ENCODE measurements at places on chromosomes 16 and 17.

GRCh38 chr16:72467157-72467759 is 295.3 kb upstream of the PMFBP1 start:
- DNase-seq: no peak

GRCh38 chr16:20704281-20704680 is 6.8 kb upstream of the ACSM1 start:
- DNase-seq: no peak

GRCh38 chr16:79640513-79641360 is 40.2 kb upstream of the MAF start:
- no peak for DNase-seq

- DNase-seq: no peak
These were observed 583.7 kb downstream of the KCNJ2 start for GRCh38 chr17:70752966-70753467.

DNA sequence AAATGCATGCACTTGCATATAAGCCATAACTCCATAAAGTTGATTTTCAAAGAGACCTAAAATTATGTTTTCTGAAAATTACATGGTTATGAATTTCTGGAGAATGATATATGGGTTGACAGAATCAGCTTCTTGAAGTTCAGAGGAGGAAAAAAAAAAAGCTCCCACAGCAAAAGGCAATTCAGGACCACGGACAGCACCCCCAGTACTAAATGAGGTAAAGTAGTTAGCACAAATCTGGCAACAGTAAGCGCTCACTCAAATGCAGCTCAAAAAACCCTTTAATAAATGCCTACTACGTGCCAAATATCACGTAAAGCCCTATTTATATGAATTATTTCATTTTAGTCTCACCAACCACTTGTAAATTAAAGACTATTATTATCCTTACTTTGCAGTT is 135.2 kb downstream of the SHISA9 start:
- DNase-seq: peak; percentile 6

DNA sequence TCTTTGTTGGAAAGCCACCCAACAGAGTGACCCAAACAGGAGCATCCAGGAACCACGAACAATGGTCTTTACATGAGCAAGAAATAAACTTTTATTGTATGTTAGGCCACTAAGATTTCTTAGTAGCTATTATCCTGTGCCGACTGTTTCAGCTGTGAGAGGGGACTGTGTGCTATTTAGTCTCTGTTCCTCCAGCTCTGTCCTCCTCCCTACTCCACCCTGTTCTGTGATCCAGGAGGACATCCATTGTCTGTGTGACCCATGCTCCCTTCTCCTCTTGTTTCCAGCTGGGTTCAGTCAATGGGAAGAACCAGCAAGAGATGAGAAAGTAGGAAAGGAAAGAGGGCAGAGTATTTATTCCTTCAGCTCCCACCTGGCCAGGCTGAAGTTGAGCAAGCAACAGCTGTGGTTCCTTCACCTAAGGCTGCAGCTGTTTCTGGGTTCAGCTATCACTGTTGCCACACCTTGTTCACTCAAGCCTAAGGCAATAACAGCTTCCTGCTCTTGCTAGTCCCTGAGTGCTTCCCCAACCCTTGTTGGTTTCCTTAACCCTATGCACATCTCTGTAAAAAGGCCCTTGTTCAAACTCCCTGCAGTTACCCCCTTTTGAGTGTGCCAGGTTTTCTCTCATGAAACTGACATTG is 14.9 kb upstream of the B4GALNT2 start:
- no peak for DNase-seq

DNA sequence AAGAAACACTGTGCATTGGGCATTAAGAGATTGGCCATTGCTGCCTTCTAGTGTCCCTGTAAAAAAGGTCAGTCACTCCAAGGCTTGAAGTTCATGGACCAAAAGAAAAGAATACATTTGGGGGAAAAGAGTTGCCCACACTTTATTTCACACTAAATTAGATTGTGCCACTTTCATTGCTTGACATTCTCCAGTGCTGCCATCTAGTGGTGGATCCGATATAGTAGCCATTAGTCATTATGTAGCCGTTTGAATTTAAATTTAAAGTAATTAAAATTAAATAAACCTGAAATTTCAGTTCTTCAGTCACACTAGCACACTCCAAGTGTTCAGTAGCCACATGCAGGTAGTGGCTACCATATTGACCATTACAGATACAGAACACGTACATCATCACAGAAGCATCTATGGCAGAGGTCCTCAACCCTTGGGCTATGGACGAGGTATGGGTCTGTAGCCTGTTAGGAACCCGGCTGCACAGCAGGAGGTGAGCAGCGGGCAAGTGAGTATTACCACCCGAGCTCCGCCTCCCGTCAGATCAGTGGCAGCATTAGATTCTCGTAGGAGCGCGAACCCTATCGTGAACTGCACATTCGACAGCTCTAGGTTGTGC is 21.9 kb upstream of the CDH5 start:
- DNase-seq: peak; percentile 29

- no peak for DNase-seq
These were observed 56.5 kb downstream of the CYTH1 start for GRCh38 chr17:78725448-78726021.

DNA sequence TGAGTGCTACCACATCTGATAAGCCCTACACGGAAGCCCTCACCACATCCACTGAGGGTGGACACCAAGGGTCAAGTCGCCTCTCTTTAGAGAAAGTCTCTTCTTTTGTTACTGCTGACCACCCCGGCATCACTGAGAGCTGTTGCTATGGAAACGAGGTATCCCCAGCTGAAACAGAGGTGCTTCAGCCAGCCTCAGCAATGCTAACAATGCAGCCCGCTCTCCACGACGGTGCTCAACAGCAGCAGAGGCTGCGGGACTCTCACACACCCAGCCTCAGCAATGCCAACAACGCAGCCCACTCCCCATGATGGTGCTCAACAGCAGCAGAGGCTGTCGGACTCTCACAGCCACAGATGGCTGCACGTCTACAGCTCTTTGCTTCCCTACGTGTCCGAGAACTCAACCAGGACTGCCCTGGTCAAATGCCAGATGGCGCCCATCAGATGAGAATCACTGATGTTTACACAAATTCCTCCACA is 41.4 kb downstream of the VPS53 start:
- DNase-seq: no peak

- DNase-seq: no peak
These were observed 26.1 kb downstream of the METTL16 start for GRCh38 chr17:2485543-2485942.

GRCh38 chr16:50473356-50473945 is 74.7 kb upstream of the NKD1 start:
- no peak for DNase-seq

DNA sequence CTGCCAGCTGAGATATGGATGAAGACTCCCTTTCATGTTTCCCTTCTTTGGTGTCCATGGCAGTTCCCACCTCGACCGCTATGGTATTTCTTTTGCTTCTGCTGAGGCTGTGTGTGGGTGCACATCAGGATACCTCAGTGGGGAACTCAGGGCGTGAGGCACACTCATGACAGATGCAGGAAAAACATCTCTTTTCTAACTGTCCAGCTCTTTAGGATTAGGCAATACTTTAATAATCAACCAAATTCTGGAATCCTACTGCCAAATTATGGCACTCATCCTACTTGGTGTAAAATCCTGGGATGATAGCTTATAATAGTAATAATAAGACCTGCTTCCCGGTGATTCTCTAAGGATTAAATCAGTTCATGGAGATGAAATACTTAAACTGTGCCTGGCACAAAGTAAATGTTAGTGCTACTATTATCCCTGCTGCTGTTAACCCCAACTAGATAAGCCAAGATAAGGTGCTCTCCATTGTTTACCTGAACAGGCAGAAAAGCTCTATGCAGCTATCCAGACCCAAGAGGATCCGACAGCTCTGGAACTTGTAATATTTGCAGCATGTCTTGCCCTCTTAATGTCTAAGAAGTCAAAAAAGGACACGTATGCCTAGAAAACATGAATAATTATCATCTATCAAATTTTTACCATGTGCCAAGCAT is 543.3 kb downstream of the WWOX start:
- no peak for DNase-seq

GRCh38 chr17:71828182-71828596 is 292.6 kb upstream of the SOX9 start:
- no peak for DNase-seq

GRCh38 chr16:70453892-70454221 is 538 bp upstream of the FCSK start:
- no peak for DNase-seq

- DNase-seq: no peak
These were observed 7.2 kb downstream of the MMP15 start for GRCh38 chr16:58032710-58033293.

DNA sequence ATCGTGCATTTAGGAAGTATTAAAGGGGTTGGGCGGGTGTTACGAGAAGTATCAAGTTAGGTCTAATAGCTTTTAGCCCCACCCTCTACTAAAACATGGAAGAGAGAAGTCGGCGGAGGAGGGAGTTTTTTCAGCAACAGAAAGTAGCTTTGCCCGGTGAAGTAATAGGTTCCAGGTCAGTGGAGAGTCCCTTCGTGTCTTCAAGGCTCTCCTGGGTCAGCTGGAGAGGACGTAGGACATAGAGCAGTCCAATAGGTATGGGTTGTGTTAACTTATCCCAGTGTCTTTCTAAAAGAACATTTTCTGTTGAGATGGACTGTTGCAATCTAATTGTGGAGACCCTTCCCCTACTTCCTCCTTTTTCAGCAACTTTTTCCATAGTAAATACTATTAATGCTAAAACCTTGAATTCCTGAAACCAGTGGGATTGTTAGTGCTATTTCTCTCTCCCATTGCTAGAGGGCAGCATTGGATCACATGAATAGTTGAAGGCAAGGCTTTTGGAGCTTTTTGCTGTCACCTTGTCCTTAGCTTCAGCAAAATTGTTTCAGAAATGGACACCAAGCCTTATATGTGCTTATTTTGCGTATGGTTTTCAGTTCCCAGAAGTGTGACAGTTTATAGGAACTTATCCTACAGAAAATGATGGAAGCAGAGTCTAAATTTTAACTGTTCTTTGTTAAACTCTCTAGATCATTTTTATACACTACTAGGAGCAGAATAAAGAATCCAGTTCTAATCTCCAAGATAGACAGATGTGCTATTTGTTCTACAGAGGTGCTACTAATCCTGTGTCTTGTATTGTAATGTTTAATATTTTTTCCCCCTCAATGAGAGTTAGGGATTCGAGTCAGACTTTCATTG is 38.4 kb downstream of the UTP18 start:
- DNase-seq: no peak
